Lower leg skin (tissue), 4 donors: ENCODE measurements at places on chromosomes 2 and 18. TPM values are rescaled to one million over a fixed set of nuclear protein-coding genes. Genes with fewer than 3 reads are reported as not detected.

Gene CD207
- total RNA-seq = 26.8 TPM

Gene REG1B
- not detected for total RNA-seq

Gene FANCL
- total RNA-seq = 11.1 TPM

Gene CHMP1B
- 83.2 TPM for total RNA-seq

Gene SP3
- 209 TPM for total RNA-seq

Gene ANKRD62
- total RNA-seq = not detected

Gene MIB1
- total RNA-seq = 25.3 TPM

Gene PRPF40A
- total RNA-seq = 91.9 TPM

DNA sequence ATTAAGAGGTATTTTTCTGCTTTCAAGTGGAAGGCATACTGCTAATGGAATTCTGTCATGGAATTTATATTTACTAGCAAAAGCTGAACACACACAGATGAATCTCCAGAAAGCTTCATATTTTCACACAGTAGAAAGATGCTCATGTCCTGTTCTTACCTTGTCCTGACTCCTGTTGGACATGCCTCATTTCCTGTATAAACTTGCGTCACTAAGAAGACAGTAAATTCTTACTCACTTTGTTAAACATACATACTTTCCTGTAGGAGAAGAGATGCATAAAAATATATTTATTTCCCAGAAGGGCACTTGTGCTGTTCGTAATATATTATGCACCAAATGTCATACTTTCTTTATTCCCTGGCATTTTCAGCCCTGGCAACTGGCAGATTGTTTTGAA, 238.3 kb upstream of the RASGRP3 start:
- DNase-seq = no peak

DNA sequence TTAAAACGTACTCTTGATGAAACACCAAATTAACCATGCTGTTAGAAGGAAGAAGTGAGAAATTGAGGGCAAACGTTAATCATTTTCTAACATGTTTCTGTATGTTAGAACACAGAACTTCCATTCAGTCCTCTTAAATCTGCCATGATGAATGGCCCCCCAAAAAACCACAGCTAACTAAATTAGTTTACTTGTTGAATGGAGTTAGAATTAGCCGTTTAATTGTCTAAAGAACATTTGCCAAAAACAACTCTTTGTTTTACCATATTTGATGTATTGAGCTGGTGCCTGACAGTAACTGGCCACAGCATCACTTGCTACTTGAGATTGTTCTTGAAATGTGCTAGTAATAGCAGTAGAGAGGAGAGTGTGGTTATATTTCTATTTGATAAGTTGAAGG, 12.7 kb downstream of the CCNYL1 start:
- DNase-seq = no peak

DNA sequence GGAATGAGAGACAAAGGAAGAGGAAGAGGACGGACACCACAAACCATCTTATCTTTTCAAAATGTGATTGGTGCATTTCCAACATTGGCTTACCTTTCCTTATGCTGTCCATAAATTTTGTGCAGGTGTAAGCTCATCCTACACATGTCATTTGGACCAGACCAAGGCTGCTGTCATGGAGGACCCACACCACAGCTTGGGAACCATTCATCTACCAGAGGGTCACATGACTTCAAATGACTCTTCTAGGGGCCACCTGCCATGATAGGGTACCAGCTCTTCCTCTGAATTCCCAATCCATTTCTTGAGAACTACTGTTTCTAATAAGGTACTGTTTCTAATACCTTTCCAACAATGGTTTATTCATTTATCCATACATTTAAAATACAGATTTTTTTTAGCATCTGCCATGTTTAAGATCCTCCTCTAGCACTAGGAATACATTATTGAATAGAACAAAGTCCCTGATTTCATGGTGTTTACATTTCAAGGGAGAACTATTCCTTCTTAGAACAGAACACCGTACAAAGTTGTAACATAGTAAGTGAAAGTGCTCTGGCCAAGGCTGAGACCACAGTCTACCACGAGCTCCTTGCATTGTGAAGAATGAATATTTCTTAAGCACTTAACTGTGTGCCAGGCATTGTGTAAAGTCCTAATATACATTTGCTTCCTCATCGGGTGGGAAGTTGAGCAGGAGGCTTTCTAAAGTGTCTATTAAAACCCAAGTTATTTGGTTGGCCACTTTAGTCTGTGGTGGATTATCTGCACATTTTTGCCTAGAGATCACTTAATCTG, 246.1 kb upstream of the FN1 start:
- no peak for DNase-seq

DNA sequence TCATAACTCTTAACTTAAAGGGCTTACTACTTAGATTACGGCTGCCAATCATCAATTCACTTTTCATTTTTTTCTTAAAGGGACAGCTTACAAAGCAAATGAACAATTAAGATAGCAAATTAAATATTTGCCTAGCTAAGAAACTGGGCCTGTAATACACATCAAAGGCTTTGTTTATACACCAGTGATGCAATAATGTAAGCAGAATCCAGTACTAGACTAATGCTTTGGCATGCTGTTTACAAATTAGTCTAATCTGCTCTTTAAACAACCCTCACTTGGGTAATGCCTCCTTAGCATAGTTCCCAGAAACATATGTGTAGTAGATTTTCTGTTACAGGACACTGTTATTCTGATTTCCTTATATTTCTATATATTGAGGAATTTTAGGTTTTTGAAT, 105.8 kb downstream of the ARHGAP28 start:
- DNase-seq = no peak

- DNase-seq = no peak
Observed at GRCh38 chr2:107393516-107393915, 433.2 kb upstream of the RGPD4 start.

- no peak for DNase-seq
Observed at GRCh38 chr2:192500550-192501200, 305.9 kb upstream of the TMEFF2 start.

DNA sequence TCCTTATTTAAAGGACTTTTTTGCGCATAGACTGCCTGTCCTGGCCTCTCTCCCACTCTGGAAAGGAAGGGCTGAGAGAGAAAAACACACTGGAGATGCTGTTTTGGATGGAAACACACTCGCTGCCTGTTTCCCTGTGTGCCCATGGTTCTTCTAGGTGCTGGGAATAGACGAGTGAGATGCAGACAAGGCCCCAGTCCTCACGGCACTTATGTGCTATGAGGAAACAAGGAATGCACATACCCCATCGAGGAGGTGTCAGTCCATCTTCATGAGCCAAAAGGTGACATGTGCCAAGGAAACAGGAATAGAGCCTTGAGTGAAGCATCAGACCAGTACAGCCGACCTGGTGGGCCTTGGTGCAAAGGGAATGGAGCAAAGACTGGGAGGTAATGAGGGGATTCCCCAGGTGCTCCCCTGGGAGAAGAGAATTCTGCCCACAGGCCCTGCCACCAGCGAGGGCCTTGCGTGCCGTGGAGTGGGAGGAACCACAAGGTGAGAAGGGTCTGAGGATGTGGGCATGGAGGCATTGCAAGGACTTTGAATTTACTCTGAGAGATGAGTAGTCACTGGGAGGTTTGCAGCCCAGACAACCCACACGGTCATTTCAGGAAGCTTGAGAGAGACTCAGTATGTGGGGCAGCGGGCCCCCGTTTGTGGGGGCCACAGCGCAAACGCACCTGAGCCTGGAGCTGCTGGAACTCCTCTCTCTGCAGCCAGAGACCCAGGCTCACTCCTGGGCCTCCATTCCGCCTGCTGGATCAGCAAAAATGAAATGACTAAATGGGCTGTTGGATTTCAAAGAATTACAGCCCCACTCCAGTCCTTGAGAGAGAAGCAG, 197.5 kb upstream of the COPS8 start:
- no peak for DNase-seq

DNA sequence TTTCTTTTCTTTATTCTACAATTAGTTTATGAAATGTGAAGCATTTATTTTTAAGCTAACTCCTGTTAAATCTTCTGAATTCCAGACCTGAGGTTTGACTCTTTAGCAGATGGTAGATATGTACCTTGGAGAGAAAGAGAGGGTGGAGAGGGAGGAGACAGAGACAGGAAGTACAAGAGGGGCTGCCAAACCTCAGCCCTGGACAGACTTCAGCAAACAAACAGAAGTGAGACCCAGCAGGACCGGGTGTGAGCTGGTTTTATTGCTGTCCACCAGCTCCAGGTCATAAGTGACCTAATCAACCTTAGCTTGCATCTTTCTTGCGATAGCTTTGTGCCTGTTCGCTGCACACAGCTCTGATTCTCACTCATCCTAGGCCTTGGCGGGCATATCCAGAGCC, 168.6 kb downstream of the CNTNAP5 start:
- no peak for DNase-seq

GRCh38 chr2:215517391-215517790, 81.5 kb upstream of the FN1 start:
- no peak for DNase-seq

DNA sequence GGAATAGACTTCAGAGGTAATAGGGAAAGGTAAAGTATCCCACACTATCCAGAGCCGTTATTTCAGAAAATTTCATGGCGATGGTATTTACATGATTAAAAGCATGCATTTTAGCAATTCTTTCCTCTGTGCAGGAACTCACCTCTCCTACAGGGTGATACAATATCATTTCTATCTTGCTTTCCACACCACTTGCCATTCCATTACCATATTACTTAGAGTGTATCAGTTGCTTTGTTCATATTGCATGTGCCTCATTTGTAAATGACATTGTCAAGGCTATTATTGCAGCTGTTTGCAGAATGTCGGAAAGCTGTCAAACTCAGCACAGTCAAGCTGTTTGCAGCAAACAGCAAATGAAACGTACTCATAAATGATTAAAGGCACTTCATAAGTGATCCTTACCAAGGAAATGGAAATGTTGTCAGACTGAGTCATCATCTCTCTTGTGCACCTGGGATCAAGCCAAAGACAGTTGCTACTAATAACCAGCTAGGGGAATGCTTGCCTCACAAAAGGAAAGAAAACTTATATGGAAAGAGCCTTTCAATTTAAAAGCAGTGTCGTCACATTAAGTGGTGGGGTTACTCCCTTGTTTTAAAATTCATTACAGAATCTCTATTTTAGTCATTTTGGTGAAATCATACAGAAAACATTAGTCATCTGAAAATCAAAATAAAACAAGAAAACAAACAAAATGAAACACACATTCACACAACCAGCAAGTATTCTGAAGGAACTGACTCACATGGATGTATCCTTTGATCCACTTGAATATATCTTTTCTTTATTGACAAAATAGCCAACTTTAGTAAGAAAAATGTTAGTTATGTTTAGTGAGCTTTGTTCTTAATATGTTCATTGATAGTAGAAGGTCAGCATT, 1064.1 kb upstream of the CNTNAP5 start:
- no peak for DNase-seq

GRCh38 chr2:127624320-127624755, 21.6 kb upstream of the GPR17 start:
- no peak for DNase-seq

DNA sequence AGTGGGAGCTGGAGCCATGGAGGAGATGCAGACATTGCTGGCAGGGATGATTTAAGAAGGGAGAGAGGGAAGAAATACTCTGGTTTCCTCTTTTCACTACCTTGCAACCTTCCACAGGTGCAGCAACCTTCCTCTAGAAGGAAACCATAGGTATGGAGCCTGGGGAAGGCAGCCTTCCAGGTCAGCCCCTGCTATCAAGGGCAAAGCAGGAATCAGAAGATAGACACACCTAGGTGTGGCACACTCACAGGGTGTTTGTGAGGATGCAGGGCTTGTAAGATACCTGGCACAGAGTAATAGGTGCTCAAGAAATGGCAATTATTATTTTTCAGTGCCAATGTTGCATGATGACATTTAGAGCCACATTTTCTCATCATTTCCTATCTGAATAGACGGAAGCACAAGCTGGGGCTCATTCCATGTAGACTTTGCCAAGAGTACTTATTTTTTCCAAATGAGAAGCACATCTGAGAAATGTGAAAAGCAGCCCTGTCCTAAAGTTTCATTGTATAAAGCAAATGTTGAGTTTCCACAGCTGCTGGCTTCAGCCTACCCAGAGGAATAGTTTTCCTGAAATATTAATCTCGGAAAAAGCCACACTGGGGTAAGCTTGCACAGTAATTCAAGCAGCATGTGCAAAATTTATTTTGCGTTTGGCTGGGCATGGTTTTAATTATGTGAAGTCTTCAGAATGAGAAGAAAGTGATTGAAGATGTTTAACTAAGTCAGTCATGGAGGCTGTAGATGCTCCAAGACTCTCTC, 20.6 kb downstream of the EVA1A start:
- DNase-seq = peak; percentile 28

GRCh38 chr2:25036221-25036559, 5.7 kb upstream of the EFR3B start:
- DNase-seq = no peak

GRCh38 chr2:19125901-19126680, 232.3 kb downstream of the OSR1 start:
- DNase-seq = no peak

- no peak for DNase-seq
Observed at GRCh38 chr2:109659396-109660045, 45.4 kb downstream of the SOWAHC start.

DNA sequence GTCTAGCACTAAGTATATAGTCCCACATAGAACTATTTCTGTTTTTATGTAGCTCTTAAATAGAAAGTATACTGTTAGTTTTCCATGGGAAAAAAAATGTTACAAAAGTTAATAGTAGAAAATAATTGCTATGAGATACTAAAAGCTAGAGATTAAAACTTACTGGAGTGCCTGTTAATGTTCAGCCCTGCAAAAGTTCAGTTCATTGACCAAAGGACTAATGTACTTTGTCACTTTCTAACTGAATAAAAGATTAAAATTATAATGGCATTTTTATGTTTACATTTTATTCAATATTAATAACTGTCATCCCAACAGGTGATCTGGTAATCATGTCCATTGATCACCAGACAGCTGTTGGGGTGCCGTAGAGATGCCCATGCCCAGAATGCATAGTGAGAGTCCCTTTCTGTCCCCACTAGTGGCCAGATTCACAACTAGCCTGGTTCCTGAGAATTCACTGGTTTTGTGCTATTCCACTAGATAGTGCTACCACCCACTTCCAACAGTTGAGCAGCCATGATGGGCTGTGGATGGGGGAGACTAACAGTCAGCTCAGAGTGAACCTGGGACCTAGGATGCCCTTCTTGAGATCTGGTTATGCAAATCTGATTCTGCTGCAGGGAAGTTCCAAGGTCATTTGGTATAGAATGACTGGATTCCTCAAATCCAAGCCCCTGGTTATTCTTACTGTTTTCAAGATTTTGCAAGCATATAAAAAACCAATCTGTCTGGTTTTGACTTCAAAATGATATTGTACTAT, 57.8 kb downstream of the AFTPH start:
- DNase-seq = no peak

- DNase-seq = no peak
Observed at GRCh38 chr2:106735807-106736206, 150.2 kb downstream of the ST6GAL2 start.
